ENCODE measurements at places on chromosomes 4 and X. TPM values are rescaled to one million over a fixed set of nuclear protein-coding genes. Genes with fewer than 3 reads are reported as not detected.

DNA sequence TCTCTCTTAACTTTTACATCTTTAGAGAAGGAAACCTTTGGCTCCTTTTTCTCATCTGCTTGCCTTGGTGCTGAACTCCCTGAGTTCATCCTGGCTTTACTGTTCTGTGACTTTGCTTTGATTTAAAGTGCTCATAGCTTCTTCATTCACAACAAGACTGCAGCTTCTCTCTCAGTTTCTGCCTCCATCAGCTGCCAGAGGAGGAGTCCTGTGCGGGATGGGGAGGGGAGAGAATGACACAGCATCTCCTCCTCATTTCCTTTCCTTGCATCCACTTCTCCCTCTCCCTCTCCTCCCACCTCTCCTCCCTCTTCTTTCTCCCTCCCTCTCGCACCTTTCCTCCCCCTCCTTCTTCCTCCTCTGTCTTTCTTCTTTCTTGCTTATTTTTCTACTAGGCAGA, 42.0 kb downstream of the CBLL2 start:
- no peak for DNase-seq
- no peaks in the 10 kb centered on the region for H3K36me3 ChIP-seq
- no peaks in the 10 kb centered on the region for H3K27me3 ChIP-seq
- H3K4me1 ChIP-seq, result no peaks in the 10 kb centered on the region
- H3K4me3 ChIP-seq, result no peak overlapping the region

Gene NOCT
- total RNA-seq, result 17.1 TPM

Gene CT45A2
- total RNA-seq, result not detected

- H3K36me3 ChIP-seq, result no peaks in the 10 kb centered on the region
- H3K4me3 ChIP-seq, result no peak overlapping the region
- H3K27ac ChIP-seq, result no peak overlapping the region
- H3K27me3 ChIP-seq, result no peaks in the 10 kb centered on the region
Observed at GRCh38 chr4:126136922-126137781, 822.4 kb downstream of the FAT4 start.

Gene NALF2
- 1.5 TPM for total RNA-seq

GRCh38 chrX:30525732-30526131, 51.8 kb downstream of the TASL start:
- H3K27ac ChIP-seq, result no peak overlapping the region
- no peaks in the 10 kb centered on the region for H3K4me1 ChIP-seq
- H3K36me3 ChIP-seq, result no peaks in the 10 kb centered on the region
- no peaks in the 10 kb centered on the region for H3K27me3 ChIP-seq
- no peak overlapping the region for H3K4me3 ChIP-seq

DNA sequence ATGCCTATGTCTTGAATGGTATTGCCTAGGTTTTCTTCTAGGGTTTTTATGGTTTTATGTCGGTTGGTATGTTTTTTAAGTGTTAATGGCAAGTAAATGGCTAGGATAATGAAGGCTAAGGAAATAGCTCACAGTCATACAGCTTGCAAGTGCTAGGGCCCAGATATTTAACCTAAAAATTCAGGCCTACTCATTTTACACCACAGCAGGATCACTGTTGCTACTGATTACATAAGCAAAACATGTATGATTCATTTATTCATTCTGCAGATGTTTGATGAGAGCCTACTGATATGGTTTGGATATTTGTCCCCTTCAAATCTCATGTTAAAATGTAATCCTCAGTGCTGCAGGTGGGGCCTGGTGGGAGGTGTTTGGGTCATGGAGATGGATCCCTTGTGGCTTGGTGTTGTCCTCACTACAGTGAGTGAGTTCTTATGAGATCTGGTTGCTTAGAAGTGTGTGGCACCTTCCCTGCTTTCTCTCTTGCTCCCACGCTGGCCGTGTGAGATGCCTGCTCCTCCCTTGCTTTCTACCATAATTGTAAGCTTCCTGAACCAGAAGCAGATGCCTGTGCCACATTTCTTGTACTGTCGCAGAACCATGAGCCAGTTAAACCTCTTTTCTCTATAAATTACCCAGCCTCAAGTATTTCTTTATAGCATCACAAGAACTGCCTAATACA, 175.5 kb downstream of the MAPK10 start:
- no peaks in the 10 kb centered on the region for H3K4me1 ChIP-seq
- DNase-seq, result no peak
- no peak overlapping the region for H3K4me3 ChIP-seq
- no peaks in the 10 kb centered on the region for H3K36me3 ChIP-seq
- H3K27ac ChIP-seq, result no peak overlapping the region

- peaks cover 20% of the 10 kb centered on the region for H3K36me3 ChIP-seq
- H3K27me3 ChIP-seq, result no peaks in the 10 kb centered on the region
- H3K4me1 ChIP-seq, result peaks cover 26% of the 10 kb centered on the region
- no peak for DNase-seq
- H3K4me3 ChIP-seq, result no peak overlapping the region
Observed at GRCh38 chrX:154775419-154776349, 13.0 kb downstream of the DKC1 start.

GRCh38 chr4:166252487-166253402, 379.7 kb downstream of the TLL1 start:
- H3K27ac ChIP-seq, result no peak overlapping the region
- H3K4me3 ChIP-seq, result no peak overlapping the region
- no peaks in the 10 kb centered on the region for H3K36me3 ChIP-seq
- H3K27me3 ChIP-seq, result no peaks in the 10 kb centered on the region
- no peak for DNase-seq

Gene ART3
- not detected for total RNA-seq

Gene XIAP
- 73.7 TPM for total RNA-seq

Measured in Panc1 (cell line).